ENCODE measurements at places on chromosomes 5 and 9.

DNA sequence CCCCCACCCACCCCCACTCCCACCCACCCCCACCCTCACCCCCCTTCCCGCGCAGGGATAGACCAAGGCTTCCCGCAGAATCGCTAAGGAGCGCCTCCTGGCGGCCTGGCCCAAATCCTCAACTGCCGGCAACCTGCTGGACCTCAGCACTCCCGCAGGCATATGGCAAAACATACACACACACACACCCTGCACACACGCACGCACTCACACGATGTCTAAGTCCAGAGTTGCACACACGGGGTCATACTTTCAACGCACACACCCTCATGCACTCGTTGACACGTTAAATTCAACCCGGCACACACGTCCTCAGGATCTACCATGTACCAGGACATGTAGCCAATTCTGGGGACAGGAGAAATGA lies 1.7 kb downstream of the CPLX2 start:
- no peak for DNase-seq

DNA sequence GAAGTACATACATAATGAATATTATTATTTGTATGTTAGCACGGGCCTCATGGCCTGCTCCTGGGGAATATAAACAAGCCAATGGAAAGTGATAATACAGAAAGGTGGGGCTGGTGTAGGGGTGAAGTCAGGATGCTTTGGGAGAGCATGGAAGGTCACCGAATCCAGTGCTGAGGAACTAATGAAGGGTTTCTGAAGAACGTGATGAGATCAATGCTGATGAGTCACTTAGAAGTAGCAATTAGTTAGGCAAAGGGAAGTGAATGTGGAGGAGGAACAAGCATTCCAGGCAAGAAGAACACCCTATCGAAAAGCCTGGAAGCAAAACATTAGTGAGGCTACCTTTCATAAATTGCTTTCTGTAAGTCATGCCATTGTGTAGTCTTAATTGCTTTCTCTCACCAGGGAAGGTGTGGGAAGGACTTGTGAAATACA lies 2.1 kb downstream of the ANXA1 start:
- DNase-seq: no peak

- no peak for DNase-seq
Measured at GRCh38 chr5:53971131-53971530, 339.2 kb downstream of the ARL15 start.

- DNase-seq: no peak
Measured at GRCh38 chr5:181164076-181164952, 16.9 kb downstream of the OR2V2 start.

Data from NCI-H446 treated with DMSO at 0.1 percent for 48 hours (cell line).